ENCODE measurements at places on chromosomes 4 and X. TPM values are rescaled to one million over a fixed set of nuclear protein-coding genes. Genes with fewer than 3 reads are reported as not detected.
A peak's percentile ranks its signal among the peaks of the same experiment; 100 is the strongest.

Gene SLC2A9
- polyA plus RNA-seq, result not detected

Gene REST
- 7.9 TPM for polyA plus RNA-seq

Gene CITED1
- 0.41 TPM for polyA plus RNA-seq

GRCh38 chrX:56125946-56126345 is 106.2 kb upstream of the KLF8 start:
- DNase-seq, result no peak

DNA sequence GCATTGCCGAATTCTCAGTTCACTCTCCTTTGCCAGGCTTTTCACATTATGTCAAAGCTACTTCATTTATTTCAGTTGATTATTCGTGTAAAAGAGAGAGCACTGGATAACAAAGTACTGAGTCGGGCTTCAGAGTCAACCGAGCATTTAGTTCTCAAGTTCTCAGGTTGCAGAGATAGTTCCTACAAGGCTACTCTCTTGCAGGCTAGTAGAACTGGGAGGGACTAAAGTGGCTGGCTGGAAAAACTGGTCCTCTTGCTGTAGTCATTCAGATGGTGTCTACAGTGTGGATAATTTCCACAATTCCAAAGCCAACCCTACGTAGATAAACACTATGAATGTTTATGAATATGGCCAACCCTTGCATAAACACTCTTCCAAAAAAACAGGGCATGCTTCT is 4.6 kb upstream of the CCNG2 start:
- DNase-seq, result no peak

DNA sequence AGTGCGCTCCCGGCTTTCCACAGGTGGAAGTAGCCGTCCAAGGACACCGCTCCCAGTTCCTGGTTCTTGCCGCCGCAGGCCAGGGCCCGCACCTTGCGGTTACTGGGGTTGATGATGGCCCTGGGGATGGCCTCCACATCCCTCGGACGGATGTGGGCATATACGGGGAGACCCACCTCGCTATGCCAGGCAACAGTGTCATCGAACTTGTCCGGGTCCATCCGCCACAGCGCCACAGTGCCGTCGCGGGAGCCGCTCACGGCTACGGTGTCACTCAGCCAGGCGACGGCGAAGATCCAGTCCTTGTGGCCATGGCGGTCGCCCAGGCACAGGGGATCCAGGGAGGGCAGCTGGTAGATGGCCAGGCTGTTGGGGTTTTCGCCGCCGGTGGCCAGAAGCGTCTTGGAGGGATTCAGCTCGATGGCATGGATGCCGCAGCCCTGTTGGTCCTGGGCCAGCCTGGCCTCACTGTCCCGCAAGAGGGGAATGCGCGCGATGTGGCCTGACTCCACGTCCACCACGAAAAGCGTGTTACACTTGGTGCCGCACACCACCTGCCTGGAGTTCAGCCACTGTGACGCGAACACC is 795 bp downstream of the DCAF12L1 start:
- DNase-seq, result no peak

GRCh38 chrX:21658152-21658737 is at the start of gene KLHL34:
TSS of gene KLHL34 (minus strand) at chrX:21658330. CDS start at chrX:21657788, 542 bp downstream.
- DNase-seq, result peak; percentile 14
